ENCODE measurements at places on chromosomes 4 and X.

DNA sequence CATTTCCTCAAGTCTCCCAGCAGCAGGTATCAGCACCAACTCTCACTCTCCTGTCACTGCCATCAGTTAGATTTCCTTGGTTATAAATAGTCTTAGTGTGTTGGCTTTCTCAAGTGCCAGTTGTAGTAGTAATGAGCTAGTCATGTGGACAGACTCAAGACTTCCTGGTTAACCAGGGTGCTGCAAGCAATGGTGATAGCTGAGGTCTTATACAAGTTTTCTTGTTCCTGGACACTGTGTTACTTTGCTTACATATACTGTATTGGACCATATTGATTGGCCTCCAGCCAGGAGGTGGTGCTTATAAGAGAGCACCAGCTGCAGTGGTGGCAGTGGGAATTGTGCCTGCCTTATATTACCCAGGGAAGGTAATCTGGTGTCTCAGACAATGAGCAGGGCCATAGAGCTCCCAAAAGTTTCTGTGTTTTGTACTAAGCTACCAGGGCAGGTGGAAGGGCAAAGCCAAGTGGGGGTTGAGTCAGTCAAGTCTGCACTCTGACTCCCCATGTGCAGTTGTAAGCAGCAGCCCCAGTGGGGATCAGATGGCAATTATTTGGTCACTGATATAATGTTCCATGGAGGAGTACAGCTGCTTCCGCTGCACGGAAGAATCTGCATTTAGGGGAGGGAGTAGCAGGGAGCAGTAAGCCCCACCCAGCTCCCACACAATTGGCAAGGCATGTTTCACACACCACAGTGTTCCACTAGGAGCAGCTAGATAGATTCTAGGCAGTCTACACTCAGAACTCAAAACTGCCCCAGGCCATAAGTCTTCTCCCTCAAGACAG, 24.1 kb upstream of the ZDHHC15 start:
- no peak for DNase-seq

GRCh38 chr4:126993351-126993750, 639.4 kb upstream of the INTU start:
- DNase-seq = no peak

DNA sequence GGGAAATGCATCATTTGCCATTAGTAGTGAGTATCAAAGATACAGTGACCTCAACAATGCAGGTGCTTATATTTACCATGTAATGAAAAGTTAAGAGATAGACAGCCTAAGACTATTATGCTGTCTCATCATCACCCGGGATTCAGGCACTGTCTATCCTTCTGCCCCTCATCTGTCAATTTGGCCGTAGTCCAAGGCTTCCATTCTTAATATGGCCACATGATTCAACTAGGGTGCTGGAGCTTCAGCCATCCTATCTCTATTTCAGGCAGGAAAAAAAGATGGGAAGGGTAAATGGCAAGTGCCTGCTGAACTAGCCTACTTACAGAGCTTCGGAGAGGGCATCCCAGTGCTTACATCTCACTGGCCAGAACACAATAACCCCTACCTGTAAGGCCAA, 196.7 kb upstream of the LNX1 start:
- DNase-seq = no peak

DNA sequence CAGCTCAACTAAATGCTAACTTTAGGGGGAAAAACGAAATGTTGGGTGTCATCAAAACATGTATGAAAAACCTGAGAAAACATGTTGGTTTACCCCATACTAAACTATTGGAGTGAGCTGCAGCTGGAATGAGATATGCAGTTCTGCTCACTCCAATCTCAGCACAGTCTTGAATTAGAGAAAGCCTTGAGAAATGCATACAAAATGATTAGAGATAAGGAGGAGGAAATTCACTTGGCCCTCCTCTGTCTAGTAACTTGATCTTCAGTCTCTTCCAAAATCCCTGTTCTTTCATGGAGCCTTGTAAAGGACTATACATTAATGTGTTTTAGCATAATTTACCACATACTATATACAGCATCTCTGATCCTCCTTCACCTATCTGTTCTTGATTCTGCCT, 3.2 kb upstream of the LRCH2 start:
- no peak for DNase-seq

- DNase-seq = no peak
These were observed 2.8 kb downstream of the EGF start for GRCh38 chr4:109915385-109916026.

- DNase-seq = no peak
These were observed 5.7 kb downstream of the PSAPL1 start for GRCh38 chr4:7429069-7429416.

GRCh38 chrX:39427906-39428305, 626.6 kb downstream of the MID1IP1 start:
- no peak for DNase-seq

- DNase-seq = no peak
These were observed 45.3 kb downstream of the GPRASP3 start for GRCh38 chrX:102765809-102766208.

DNA sequence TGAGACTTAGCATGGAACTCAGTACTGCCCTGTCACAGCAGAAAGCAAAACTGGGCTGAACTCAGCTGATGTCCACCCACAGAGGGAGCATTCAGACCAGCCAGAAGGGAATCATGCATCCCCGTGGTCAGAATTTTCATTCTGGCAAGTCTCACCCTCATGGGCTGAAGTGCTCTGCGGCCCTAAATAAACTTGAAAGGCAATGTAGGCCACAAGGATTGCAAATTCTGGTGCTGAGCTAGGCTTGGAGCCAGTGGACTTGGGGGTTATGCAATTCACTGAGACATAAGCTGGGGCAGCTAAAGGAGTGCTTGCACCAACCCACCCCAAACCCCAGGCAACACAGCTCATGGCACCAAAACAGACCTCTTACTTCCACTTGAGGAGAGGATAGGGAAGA, 494.1 kb downstream of the GABRG1 start:
- no peak for DNase-seq

GRCh38 chrX:24934279-24934678, 81.5 kb downstream of the ARX start:
- no peak for DNase-seq

- no peak for DNase-seq
These were observed 448.4 kb downstream of the RAPGEF2 start for GRCh38 chr4:159551281-159551680.

DNA sequence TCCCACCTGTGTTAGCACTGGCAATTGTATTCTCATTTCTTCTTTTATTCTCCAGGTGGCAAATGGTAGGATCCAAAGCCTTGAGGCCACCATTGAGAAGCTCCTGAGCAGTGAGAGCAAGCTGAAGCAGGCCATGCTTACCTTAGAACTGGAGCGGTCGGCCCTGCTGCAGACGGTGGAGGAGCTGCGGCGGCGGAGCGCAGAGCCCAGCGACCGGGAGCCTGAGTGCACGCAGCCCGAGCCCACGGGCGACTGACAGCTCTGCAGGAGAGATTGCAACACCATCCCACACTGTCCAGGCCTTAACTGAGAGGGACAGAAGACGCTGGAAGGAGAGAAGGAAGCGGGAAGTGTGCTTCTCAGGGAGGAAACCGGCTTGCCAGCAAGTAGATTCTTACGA, 176.9 kb downstream of the PTTG2 start:
- no peak for DNase-seq

DNA sequence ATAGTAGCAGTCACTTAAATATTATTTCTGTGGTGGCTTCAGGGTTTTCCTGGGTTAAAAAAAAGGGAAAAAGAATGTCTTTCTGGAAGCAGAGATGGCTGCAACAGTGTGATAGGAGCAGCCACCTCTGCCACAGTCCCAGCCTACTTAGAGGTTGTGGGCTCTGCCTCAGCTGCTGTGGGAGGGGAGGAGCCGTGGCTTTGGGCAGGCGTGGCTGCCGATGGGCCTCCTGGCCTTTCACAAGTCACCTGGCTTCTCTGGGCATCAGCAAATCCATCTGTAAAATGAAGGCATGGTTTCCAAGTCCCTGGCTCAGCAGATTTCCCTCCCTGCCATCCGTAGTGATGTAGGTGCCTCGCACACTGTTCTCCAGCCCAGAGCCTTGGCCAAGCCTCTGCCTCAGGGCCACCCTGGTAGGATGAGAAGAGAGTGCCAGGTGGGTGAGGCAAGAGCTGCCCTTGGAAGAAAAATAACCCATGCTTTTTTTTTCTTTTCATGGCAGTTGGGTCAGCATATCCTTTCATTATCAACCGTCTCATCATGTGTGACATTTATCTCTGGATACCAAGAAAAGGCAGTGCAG, 66.1 kb downstream of the PTTG2 start:
- no peak for DNase-seq
